Fibroblast of skin of right quadriceps (primary cell): ENCODE measurements at places on chromosomes 6 and 20.

DNA sequence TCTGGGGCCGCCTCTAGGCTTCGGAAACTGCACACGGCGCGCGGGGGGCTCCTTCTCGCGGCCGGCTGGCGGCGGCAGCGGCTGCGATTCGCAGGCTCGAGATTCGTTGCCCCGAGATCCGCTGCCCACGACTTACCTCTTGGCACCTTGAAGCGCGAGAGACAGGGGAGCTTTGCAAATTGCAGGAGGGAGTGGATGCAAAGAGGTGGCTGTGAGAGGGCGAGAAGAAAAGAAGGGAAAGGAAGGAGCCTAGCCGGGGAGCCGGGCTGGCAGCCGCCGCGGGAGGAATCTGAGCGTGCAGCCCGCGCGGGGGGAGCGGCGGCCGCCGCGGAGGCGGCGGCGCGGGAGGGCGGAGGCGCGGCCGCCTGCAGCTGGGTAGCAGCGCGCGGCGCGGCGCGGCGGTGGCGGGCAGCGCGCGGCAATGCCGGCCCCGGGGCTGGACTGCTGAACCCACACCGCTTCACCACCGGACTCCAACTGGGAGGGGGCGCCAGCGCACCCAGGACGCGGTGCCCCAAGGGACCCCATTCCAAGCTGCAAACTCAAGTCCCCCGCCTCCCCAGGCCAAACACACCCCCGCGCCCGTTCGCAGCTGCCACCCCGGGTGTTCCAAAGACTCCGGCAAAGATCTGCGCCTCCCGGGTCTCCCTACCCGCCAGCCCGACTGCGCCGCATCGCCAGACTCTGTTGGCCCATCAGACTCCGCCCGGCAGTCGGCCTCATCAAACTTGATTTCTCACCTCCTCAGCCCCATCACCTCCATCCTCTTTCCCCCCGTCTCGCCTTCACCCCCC is 44.2 kb upstream of the SUPT3H start:
- peak; percentile 78 for DNase-seq

DNA sequence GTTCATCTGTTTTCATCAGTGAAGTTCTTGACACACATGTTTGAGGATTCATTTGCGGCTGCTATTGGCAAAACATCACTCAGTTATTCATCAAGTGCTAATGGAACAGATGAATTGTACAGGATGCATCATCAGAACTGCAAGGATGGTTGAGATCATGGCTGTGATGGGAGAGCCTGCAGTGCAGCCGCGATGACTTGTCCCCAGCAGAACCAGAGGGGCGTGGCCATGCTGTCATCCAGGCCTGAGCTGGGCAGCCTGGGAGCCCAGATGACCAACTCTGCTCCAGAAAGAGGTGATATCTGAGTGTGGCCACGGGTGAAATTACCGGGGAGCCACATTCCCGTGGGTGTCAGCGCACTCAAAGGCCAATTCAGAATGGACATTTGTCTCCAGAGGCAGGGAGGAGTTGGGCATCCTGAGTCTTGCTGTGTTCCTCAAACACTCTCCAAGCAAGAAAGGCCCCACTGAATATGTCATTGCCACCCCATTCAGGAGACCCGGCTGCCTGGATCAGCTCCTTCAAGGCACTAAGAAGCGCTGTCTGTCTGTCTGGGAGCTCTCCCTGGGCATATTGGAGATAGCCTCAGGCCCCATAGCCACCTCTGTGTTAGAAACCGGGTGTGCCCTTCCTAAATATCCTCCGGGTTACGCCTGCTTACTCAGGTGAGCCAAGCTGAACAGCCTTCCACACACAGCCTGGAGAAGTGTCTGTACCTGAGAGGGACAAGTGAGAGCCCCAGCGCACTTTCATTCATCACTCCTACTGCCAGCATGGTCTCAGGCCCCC is 66.7 kb downstream of the SYNDIG1 start:
- DNase-seq = peak; percentile 59

DNA sequence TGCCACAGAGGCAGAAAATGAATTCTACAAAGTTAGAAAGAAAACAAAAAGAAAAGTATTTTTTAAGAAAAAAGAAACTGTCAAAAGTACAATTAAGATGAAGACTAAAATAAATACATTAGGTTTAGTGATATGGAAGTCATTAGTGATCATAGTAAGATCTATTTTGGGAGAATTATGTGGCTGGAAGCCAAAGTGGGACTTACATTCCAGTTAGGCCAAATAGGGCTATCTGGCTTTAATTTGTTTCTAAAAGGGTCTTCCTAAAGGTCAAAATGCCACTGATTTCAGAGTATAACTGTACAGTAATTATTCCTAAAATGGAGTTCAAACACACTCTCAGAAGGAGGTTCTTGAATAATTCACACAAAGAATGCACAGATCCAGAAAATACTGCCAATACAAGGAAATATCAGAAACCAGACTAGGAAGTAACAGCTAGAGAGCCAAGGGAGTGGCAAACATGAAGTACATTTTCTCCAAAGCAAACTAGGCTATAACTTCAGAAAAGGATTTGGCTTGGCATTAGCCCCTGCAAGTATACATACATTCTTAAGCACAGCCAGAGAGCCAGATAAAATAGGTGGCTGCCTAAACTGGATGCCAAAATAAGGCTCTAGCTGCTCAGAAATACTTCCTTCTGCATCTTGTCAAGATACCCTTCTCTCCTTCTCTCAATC is 45.3 kb downstream of the PDSS2 start:
- DNase-seq = peak; percentile 7

DNA sequence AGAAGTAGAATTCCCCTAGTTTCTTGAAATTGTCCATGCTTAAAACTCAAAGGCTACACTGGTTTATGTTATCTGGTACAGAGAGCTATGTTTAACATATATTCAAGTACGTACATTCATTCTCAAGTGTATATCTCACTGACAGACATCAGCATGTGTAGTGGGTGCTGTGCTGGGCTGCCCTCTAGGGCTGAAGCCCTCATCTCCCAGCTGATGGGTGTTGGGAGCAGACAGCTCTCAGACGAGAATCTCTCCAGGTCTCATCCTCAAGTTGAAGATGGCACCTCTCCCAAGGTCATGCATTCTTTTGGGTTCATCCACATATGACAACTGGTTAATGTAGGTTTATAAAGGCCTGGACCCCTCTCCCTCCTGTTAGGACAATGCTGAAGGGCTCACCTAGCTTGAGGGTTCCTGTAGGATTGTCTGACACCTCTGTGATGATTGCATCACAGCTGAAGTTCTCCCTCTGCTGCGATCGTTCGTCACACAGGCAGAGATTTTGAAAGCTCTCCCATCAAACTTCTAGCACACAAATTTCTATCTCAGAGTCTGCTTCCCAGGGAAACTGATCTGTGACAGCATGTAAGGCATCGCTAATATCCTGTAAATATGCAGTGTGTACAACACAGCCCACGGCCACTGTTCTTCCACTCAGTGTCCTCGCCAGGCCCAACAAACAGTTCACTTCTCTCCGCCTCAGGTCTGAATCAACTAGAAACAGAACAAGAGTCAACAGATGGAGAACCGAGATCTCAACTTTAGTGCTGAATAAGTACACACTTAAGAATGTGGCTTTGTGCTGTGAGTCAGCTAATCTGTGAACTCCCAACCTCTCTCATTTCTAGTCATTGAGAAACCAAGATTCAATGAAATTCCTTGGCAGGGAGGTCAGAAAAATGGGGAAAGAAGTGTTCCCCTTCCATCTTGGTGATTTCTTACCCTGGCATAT is 43.2 kb downstream of the PREP start:
- peak; percentile 92 for DNase-seq

DNA sequence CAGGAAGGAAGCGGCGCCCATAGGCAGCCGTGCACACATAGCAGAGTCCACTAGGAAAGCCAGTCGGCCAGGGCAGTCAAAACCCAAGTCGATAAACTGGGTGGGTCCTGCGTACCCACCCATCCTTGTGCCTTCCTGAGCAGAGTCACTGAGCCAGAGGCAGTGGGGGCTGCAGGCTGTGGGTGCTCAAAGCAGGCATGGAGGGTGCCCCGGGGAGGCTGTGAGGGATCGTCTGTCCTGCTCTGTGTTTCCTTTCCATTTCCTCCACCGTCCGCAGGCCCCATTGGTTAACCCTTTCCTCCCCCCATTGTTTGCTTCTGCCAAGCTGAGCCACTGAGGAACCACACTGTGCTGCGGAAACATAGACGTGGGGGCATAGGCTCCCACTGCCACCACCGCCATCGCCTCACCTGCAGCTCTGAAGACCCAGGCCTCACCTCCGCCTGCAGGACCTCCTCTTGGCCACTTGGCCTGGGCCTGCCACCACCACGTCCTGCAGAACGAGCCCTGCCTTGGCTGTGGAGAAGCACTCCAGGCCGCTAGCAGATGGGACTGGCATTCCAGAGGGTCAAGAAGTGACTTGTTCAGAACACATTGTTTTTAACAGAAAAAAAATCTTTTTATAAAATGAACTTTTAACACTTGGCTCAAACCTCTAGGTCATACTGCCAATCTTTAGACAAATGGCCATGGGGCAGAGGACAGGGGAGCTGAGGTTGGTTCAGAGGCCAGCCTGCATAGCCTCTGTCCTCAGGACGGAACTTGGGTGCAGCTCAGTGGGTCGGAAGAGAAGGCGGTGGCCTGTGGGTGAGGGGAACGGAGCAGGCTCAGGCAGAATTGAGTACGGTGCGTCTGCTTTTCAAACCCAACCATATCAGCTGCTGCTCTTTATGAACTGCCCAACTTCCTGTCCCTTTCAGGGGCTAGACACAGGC is 52.6 kb downstream of the TCP11 start:
- no peak for DNase-seq

- peak; percentile 56 for DNase-seq
Observed at GRCh38 chr6:19410481-19410880, 426.7 kb upstream of the ID4 start.

- DNase-seq = peak; percentile 62
Observed at GRCh38 chr6:169723200-169723909, 945 bp downstream of the PHF10 start.

- DNase-seq = no peak
Observed at GRCh38 chr6:28496099-28496779, 19.4 kb downstream of the GPX6 start.

DNA sequence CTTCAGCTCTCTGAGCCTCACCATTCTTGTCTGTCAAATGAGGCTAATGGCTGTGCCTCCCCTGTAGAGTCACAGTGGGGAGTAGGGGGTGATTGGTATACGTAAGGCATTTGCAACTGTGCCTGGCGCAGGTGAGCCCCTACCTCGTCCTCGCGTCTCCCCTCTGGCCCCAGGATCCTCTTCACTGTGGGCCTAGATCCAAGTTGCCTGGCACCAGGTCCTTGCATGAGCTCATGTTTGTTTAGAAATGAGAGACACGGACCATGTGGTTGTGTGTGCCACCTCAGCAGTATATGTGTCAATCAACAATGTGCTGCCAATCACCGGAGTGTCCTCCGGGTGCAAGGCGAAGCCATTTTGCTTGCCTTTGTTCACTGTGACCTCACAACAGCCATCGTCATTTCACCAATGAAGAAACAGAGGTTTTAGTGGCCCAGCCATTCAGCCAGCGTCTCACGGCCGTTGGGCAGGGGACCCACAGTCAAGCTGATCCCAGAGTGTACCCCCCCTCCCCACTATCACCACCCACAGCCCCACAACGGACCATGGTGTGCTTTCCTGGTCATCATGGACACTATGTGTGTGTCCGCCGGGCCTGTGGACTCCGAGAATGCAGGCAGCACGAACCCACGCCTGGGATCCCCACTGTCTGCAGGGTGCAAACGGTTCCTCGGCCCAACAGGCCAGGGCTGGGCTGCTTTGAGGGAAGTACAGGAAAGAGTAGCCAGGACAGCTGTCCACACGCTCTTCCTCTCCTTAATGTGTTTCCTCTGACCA is 35.9 kb upstream of the STX16 start:
- no peak for DNase-seq

GRCh38 chr6:83370567-83370966 is 60.3 kb downstream of the ME1 start:
- DNase-seq = peak; percentile 57

DNA sequence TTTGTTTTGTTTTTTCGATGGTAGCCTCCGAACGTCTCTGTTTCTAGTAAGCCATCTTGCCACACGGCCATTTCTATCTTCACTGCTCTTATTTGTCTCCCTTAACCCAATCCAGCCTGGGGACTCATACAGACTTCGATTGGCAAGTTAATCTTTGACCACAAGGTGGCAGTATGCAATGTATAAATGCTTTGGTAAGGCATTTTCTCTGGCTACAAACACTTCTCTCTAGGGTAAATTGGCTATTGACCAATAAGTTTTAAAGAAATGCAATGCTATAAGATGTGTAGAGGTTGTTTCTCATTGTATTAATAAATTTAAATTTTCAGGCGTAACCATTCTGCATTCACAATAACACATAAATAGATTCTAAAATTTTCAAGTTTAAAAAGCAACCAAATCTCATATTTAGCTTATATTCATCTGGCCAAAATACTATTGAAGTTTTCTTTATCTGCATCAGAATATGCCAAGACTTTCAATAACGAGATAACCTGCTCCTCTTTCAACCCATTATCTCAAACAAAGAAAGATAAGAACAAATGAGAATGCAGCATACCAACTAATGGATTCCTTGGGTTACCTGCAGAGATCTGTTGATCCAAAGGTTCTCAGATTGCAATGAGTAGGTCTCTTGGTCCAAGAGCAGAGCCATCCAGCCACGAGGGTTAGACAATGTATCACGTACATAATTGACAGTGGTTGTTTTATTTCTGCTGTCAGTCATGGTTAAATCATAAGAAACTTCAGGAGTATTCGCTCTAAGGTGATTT is 231.9 kb downstream of the PKHD1 start:
- DNase-seq = peak; percentile 44

GRCh38 chr20:22719167-22719591 is 134.8 kb upstream of the FOXA2 start:
- DNase-seq = no peak

DNA sequence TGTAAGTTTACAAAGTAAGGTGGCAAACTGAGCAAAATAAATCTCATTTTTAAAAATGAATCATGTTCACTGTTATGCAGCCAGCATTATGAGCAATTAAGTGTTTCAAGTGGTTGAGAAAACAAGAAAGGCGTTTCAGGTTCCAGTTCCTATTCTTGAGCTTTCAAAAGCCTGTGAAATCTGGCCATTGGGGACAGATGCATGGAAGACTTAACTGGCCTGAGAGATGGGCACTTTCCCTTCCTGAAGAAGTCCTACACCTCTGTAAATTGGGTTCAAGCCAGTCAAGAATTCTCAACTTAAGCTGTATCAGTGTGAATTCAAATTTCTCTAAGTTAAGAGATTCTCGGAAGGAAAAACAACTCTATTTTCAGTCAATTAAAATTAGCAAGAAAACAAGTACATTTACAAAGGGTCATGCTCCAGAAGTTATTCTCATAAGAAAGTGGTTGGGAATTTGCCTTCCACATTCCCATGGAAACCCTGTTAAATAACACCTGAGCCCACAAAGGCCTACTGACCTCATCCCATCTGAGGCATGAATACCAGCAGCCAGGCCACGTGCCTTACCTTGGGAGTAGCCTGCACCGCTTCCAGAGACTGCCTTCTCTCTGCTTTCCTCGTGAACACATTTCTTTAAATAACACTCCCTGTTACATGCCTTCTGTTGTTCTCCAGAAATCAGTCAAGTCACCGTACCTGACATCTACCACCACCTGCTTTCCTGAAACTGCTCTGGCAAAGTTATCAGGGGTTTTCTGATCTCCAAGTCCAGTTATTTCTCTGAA is 19.4 kb downstream of the MAP3K5 start:
- no peak for DNase-seq
